ENCODE measurements at places on chromosomes 5 and 9.

GRCh38 chr9:136848393-136849037, 694 bp upstream of the PHPT1 start:
- DNase-seq, result no peak

GRCh38 chr5:157600252-157600651, 24.7 kb upstream of the ADAM19 start:
- no peak for DNase-seq

GRCh38 chr9:113579283-113580040, 115.9 kb downstream of the RGS3 start:
- no peak for DNase-seq

- no peak for DNase-seq
Measured at GRCh38 chr9:89464300-89464901, 33.5 kb downstream of the SEMA4D start.

GRCh38 chr5:15980835-15981234, 198.8 kb downstream of the MARCHF11 start:
- no peak for DNase-seq

- DNase-seq, result no peak
Measured at GRCh38 chr9:120894321-120895148, 17.5 kb upstream of the PHF19 start.

- DNase-seq, result no peak
Measured at GRCh38 chr5:58149345-58149744, 310.5 kb downstream of the PLK2 start.

- no peak for DNase-seq
Measured at GRCh38 chr5:139646912-139647505, 1.1 kb upstream of the CXXC5 start.
